ENCODE measurements at places on chromosomes 2 and 18.

DNA sequence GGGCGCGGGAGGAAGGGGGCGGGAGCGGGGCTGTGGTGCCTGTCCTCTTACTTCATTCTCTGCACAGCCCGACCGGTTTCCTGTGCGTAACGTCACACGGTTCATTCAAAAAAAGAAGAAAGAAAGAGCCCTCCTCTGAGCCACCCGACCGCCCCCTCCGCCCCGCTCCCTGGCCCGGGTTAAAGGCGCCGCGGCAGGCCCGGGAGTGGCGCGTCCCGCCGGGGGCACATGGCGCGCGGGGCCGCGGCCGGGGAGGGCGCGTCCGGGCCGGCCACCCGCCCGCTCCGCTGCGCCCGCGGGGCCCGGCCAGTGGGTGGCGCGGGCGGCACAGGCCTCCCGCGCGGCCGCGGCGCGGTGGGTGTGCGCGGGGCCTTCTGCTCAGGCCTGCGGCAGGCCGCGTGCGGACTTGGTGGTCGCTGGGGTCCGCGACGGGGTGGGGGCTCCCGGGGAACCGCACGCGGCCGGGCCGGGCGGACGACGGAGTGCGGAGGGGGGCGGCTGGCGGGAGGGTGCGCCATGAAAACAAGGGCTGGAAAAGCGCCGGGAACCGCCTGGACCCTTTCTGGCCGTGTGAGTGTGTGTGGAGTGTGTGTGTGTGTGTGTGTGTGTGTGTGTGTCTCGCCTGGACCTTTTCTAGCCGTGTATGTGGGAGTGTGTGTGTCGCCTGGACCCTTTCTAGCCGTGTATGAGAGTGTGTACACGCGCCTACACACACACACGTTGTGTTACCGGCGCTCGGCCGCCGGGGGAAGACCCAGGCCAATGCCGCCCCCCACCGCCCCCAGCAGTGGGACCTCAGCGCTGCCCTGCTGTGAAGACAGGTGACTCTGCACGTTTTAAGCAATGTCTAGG is 780 bp upstream of the BCL2 start:
- peak; percentile 78 for DNase-seq

GRCh38 chr2:205235434-205235833 is 446.9 kb upstream of the NRP2 start:
- no peak for DNase-seq

DNA sequence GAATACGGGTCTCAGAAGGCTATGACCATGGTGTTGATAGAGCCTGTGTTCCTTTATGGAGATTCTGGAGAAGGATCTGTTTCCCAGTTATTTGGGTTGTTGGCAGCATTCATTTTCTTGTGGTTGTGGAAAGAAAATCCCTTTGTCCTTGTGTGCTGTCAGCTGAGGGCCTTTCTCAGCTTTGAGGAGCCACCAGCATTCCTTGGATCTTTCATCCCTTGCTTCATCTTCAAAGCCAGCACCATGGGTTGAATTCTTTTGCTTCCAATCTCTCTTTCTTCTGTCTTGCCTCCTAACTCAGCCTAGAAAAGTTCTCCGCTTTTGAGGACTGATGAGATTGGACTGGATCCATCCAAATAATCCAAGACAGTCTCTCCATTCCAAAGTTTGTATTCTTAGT is 103.2 kb upstream of the MMADHC start:
- DNase-seq, result no peak

DNA sequence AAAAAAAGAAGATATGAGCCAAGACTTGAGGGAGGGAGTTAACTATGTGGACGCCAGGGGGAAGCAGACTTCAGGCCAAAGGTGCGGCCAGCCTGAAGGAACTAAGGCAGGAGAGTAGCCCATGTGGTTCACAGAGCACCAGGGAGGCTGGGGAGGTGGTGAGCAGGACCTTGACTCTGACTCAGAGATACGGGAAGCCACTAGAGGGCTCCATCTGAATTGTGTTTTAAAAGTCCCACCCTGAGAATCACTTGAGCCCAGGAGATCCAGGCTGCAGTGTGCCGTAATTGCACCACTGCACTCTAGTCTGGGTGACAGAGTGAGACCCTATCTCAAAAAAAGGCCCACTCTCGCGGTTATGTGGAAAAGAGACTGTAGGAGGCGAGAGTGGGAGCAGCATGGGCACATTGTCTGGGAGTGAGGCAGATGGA is 12.3 kb downstream of the CEP192 start:
- no peak for DNase-seq

DNA sequence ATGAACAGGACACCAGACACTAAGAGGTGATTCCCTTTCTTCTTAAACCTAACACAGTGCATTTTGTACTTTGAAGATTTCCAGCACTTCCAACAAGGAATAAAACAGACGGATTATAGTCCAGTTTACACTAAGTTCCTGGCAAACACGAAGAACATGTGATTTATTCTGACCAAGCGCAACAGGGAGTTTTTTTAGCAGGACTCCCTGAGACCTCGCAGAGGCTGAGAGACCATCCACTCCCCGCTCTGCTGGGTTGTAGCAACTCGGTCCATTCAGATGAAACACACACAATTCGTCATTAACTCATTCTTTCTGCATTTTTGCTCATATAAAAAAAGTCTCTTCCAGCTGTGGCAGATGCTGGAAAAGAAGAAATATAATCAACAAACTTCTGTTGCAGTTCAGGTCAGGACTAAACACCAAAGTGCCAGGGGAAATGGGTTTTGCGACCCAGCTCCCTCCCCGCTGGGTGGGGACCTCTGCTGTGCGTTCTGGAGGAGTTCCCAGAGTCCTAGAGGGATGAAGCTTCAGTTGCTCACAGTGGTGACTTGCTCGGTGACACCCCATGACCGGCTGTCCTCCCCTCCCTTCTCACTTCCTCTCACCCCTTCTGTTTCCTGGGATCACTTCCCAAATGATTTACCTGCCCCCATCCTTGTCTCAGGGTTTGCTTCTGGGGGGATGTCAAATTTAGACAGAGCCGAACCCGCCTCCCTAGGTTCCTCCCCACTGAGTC is 52.5 kb downstream of the KCNF1 start:
- DNase-seq, result no peak

GRCh38 chr2:150091846-150092245 is 395.6 kb downstream of the RND3 start:
- DNase-seq, result no peak

- no peak for DNase-seq
Measured at GRCh38 chr2:236008006-236008405, 160.2 kb downstream of the GBX2 start.

- no peak for DNase-seq
Measured at GRCh38 chr2:184646593-184646992, 48.3 kb downstream of the ZNF804A start.

DNA sequence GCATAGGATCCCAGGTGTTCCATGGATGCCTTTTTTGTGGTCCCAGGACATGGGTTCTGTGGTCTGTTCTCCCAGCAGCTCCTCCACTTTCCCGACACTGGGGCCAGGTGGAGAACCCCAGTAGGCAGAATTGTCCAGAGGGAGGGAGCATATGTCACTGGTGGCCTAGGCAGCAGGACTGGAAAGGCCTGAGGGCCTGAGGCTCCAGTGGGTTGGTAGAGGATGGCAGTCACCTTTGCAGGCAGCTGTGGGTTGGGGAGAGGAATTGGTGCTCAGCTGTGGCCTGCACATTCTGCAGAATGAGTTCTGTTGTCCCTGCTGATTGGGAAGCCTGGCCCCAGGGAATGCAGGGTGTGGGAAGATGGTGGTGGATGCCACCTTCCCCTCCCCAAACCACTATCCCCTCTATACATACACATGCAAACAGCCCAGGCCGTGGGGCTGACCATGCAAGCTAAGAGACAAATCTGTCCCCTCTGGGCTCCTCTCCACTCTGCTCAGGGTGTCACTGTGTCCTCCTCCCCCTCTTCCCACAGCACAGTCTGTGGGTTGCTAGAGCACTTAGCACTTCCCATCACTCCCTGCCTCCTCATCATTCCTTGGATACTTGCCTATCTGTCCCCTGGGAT is 11.4 kb downstream of the CTIF start:
- no peak for DNase-seq

DNA sequence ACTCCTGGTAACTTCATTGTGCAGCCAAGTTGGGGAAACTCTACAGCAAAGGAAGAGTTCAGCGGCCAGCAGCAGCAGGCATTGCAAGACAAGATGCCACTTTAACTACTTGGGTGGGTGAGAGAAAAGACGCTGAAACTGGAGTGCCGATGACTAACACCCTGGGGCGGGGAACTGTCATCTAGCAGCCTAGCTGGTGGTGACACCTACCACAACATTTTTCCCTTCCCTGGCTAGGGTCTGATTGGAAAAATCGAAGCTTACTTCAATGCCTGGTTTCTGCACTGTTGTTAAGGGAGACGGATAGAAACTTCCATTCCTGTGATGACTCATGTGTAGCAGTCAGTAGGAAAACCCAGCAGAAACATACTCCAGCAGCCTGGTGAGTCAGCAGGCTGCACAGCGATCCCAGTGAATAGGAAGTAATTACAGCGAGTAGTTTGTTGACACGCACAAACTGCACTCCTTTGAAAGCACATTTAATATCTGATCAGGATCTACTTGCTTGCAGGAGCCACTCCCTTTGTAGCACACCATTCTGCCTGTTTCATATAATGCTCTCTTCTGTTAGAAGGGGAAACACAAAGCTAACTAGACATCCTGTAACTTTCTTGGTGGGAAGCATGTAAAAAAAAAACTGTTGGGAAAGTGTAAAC is 62.1 kb upstream of the MAPRE2 start:
- DNase-seq, result peak; percentile 65

DNA sequence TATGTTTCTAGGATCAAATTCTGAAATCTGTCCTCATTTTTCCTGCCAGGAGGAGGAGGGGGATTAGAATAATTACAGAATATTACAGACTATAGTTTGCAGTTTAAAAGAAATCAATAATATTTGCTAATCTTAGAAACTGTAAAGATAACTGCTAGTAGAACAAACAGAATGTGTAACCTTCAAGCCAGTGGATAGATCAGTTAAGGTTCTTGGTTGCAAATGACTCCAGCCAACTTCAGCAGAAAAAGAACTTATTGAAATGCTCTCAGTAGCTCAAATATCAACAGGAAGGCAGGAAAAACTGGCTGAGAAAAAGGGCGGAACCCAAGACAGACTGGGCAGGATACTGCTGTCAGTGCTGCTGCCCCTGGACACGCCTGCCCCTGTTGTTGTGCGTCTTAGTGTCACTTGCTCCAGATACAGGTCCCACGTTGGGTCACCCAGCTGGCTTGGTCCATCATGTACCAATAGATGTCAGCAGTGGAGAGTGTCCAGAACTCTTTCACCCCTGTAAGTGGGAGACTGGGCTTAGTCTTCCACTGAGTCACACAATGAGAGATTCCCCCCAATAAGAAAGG is 10.2 kb downstream of the NMUR1 start:
- DNase-seq, result no peak

DNA sequence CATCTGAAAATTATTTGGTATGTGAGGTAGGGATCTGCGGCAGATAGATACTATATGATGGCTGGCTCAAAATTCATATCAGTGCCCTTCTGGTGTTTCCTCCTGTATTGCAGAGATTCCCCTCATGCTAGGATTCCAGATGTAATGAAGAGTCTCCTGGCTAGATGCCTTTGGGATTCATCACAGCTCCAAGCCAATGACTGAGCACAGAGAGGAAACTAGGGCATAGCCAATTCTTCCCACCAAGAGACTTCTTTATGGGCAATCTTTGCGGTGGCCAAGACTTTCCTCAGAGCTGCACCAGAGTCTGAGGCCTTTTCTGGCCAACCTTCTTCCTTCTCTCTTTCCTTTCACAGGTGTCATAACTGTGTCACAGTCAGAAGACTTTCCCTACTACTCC is 25.5 kb upstream of the CIB4 start:
- no peak for DNase-seq

DNA sequence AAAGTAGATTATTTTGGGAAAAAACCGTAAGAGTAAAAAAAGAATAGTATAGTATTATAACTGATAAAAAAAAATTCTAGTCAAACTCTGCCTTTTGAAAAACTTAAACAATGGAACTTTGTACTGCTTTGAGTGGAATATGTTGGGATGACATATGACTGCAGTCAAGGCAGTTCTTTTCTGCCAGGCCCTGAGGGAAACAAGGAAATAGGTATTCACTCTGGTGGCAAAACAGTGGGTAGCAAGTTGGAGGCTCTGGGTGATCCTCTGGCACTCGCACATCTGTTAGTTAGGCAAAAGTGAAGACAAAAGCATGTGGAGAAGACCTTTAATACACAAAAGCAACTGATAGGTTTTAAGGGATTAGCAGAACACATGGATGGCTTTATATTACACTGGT is 102.2 kb downstream of the ARHGEF33 start:
- no peak for DNase-seq

- no peak for DNase-seq
Measured at GRCh38 chr18:36558234-36558633, 260.7 kb downstream of the FHOD3 start.

GRCh38 chr18:383135-383534 is 115.3 kb upstream of the THOC1 start:
- no peak for DNase-seq

GRCh38 chr2:236161531-236161930 is 6.7 kb downstream of the GBX2 start:
- DNase-seq, result no peak

DNA sequence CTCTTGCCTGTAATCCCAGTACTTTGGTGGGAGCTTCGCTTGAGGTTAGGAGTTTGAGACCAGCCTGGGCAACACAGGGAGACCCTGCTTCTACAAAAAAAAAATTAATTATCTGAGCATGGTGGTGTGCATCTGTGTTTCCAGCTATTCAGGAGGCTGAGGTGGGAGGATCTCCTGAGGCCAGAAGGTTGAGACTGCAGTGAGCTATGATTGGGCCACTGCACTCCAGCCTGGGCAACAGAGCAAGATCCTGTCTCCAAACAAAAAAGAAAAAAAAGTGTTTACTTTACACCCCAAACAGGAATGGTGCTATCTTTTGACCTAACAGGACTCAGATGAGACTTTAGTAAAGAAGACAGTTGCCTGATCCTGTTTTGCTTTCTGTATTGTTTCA is 35.6 kb downstream of the MAL start:
- DNase-seq, result no peak

- no peak for DNase-seq
Measured at GRCh38 chr18:31206787-31207381, 44.2 kb upstream of the DSC1 start.

DNA sequence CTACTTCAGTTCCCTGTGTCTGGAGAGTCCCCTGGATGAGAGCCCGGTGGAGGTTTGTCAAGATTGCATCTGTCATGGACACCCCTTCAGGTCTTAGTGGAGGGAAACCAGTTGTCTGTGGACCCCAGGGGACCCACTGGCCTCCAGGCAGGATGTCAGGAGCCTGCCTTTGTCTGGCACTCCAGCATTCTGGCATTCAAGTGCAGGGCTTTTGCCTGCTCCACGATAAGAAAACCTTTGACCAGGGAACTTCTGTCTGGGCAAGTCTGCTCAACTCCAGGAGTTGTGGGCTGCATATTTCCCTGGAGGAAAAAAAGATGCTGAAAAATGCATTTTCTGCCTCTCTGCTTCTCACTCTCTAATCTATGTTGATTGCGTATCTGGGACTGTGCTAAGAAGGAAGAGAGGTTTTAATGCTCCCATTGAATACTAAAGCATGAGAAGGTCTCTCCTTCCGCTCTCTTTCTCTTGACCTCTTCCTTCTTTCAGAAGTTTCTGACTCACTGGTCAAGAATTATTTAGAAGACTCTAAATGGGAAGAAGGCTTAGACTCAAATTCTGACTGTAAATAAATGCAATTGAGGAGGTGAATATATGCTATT is 104.5 kb downstream of the MMADHC start:
- DNase-seq, result no peak

GRCh38 chr2:28445448-28446258 is 50.2 kb upstream of the PLB1 start:
- peak; percentile 45 for DNase-seq

All from stimulated activated CD4-positive, alpha-beta T cell treated with anti-CD3 and anti-CD28 coated beads, Interleukin-12 subunit alpha, Interleukin-12 subunit beta, amount 100 ng/mL, for 4 hours (primary cell).